ENCODE measurements at places on chromosomes 3 and 15.

DNA sequence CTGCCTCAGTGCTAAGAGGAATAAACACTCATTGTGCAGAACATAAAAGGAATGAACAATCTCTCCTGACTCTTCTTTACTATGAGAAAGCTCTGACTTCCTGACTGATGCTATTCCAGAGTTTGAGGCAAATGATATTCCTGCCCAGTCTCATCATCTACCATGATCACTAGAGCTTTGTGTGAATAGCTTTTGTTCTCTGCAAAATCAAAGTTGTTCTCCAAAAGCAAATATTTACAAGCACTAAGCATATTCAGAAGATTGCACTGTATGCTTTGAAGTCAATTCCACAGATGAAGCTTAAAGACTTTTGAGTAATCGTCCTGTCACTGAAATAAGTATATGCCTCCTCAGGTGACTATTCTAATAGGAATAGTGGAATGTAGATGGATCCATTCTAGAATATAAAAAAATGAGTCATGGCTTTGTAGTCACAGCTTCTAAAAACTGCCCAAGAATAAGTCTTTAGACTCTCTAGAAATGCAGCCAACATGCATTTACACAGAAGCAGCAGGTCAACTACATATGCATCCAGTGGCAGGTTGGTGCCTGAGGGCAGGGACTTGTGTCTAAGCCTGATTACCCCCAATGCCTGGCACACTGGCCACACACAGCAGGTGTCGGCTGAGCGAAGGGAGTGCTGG is 34.6 kb downstream of the TNFAIP8L3 start:
- DNase-seq: no peak

DNA sequence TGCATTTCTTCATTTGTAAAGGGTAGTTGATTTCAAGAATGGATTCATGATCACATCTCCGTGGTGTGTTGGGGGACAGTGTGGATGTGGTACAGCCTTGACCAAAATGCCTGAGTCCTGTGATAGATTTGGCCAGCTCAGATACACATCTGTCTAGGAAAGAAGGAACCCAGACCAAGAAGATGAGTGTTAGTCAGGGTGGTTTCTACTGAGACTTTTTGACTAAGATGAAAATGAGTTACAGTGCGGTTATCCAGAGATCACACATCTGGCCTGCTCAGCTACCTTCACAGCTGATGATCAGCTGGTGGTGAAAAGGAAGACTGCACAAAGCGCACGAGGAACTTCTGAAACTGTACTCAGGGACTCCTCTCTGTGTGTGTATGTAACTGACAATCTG is 68.0 kb downstream of the FNDC3B start:
- no peak for DNase-seq

- peak; percentile 74 for DNase-seq
Observed at GRCh38 chr15:71444866-71445590, 329.8 kb downstream of the THSD4 start.

DNA sequence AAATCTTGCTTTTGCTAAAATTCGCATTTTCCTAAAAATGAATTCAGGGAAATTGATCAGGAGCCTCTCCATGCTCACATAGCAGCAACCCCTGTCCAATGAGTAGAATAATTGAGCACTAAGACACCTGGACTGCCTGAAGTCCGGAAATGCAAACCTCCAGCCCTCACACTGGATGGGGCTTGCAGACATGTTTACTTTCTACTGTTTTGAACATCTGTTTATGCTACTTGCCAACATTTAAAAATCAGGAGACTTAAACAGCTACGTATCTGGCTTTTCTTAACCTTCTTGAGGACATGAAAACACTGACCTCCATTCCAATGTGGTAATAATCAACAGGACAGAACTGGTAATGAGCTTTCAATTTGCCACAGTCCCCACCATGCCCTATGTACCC is 184.4 kb downstream of the SHOX2 start:
- DNase-seq: no peak

GRCh38 chr3:168273036-168273435 is 177.3 kb upstream of the GOLIM4 start:
- DNase-seq: no peak

- DNase-seq: no peak
Observed at GRCh38 chr15:76974456-76975036, 20.4 kb upstream of the PSTPIP1 start.

- no peak for DNase-seq
Observed at GRCh38 chr15:25770618-25771337, 92.3 kb downstream of the ATP10A start.

DNA sequence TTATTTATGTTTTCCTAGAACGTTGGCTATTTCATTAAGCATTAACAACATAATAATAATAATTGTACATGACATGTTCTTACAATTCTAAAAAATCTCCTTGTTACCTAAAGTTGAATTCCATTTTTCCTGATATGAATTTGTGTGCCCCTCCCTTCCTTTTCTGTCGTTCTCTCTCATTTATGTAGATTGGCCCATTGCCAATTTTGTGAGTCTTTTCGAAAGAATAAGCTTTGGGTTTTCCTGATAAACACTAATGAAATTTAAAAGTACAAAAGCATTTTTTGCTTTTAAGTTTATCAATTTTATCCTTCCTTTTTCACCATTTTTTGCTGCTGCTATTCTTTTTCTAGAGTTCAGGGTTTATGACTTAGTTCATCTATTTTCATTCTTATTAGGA is 44.9 kb downstream of the PRR23E start:
- no peak for DNase-seq

DNA sequence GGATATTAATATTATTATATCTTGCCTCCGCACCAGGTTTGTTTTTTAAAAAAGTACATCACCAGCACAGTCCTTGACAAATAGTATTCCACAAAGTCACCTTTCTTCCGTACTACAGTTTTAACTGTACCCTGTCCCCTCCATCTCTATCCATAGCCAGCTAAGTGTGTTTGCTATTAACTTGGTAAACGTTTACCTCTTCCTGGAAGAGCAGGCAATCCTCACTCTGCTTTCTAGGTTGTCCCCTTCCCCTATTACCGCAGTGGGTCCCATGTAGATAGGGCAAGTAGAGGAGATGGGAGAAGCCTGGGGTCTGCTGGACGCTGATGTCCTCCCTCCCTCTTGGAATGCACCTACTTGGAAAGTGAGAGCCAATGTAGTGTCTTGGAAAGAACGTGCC is 83.9 kb upstream of the ETV5 start:
- DNase-seq: no peak

- DNase-seq: no peak
Observed at GRCh38 chr15:99980752-99981151, 247.5 kb upstream of the LYSMD4 start.

DNA sequence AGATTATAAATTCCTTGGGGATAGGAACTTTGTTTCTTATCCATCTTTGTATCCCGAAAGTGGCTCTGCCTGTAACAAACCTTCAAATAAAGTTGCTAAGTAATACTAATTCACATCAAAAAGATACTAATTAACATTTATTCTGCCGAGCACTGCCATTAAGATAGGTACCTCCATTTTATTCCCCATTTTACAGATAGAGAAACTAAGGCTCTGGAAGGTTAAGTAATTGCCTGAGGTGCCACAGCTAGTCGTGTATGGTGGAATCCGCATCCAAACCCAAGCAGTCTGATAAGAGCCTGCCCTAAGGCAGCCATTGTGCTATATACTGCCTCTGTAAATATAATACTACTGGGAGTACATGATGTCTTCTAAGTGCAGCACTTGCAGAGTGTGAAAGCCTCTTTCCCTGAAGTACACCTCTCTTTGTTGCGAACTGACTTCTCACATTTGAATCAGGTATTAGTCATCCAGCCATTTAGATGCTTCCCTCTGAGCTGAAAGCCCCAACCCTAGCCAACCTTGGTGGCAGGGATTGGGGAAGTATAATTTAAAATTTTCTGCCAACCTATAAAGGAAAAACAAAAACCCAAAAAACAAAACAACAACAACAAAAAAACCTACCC is 78.5 kb upstream of the CHD2 start:
- DNase-seq: no peak

- DNase-seq: no peak
Observed at GRCh38 chr3:196969660-196970546, 1.3 kb upstream of the PIGZ start.

DNA sequence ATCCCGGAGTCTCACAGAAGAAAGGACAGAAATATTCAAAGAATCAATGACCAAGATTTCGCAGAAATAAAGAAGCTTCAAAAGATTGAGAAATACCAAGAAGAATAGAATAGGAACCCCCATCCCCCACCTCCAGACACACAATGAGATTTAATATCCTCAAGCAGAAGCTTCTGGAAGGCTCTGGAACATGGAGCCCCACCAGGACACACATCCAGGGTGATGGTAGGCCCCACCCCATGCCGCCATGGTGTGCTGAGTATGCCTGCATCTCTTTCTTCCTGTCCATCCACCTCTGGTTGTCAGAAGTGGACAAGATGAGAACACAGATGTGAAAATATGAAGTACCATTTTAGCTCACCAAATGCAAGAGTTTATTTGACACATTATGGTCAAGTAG is 19.3 kb downstream of the PRR23E start:
- DNase-seq: no peak

DNA sequence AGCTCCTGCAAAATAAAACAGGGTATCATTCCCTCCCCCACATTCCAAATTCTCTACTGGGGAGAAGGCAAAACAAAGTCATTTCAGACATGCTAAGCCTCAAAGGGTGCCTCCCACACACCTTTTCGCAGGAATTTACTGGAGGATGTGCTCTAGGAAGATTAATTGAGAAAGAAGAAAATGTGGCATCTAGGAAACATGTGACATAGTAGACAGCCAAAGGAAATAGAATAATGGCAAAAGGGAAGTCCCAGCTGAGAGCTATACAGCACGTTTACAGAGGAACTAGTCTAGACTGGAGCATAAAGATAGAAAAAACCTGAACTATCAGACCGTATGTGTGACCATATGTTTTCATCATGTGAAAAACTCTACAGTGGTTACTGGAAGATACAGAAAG is 58.8 kb upstream of the MELTF start:
- no peak for DNase-seq

- DNase-seq: no peak
Observed at GRCh38 chr15:98146031-98146820, 185.7 kb downstream of the ARRDC4 start.

DNA sequence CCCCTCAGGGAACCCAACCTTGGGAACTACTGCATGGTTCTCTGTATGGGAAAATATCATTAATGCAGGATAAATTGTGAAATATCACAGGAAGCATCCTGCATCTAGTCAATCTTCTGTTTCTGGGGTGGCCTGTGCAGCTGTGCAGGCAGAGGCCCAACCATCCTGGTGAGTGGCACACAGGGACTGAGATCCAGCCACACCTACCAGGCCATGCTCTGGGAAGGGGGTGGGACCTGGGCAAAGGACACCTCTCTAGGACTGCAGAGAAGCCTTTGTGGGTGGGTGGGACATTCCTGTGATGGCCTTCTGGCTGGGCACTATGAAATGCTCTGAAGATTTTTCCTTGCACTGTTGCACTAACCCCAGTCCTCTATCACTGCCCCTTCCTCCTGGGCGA is 26.8 kb downstream of the CCRL2 start:
- no peak for DNase-seq

DNA sequence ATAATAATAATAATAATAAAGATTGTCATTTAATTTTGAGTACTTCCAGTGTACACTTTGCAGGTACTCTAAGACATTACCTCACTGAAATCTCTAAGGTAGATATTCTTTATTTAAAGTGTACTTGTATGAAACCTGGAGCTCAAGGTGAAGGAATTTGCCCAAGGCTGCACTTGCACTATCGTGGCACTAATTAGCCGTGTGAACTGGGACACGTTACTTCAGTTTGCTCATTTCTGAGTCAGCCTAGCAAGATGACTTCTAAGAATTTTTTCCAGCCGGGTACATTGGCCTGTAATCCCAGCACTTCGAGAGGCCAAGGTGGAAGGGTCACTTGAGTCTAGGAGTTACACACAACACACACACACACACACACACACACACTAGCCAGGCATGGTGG is 33.5 kb downstream of the MLH1 start:
- no peak for DNase-seq

- DNase-seq: no peak
Observed at GRCh38 chr3:83048556-83048955, 1287.1 kb upstream of the GBE1 start.

DNA sequence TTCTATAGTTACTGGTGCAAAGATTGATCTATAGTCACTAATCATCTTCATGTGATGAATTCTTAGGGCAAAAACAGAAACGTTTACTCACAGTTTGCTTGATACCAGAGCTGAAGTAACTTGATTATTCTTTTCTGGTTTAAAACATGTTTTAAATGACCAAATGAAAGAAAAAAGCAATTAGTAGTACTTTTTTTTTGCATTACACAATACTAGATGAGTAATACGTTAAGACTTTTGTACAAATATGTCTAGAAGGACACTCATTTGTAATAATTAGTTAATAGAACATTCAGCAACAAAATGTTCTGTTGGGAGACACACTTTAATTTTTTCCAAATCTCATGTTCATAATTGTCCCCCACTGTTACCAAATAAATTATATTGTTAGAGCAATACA is 523.2 kb downstream of the SOX2 start:
- DNase-seq: no peak

DNA sequence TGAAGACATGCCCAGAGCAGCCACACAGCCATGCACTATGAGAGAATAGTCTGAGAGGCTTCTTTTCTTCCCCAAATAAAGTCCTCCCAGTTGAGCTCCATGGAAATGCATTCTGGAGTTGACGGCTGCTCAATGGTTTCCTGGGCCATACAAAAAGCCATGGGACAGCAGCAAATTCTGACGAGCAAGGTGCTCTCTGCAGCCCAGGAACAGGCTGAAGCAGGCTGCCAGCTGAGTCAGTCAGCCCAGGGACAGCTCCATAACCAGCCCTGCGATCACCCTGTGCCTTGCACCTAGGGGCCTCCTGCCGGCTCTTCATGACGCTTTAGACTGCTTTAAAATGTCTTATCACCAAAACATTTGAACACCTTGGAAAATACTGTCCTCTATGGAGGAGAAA is 256.3 kb upstream of the CHRNA7 start:
- no peak for DNase-seq

GRCh38 chr3:15273227-15273626 is 59.2 kb downstream of the SH3BP5 start:
- DNase-seq: no peak

DNA sequence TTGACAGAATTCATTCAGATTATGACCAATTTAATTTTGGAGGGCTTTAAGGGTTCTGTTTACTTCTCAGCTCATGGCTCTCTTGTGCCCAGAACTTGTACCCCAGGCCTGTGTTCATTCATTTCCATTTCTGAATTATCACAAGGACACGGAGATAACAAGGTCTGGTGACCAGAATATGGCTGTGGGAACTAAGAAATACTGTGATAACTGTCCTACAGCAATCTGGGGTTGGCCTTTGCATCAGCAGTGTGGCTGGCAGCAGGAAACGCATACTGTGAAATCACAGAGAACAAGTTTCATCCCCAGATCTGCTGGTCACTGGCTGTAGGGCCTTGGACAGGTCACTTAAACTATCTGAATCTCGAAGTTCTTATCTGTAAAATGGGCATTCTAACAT is 41.8 kb upstream of the TPM1 start:
- DNase-seq: no peak

- no peak for DNase-seq
Observed at GRCh38 chr15:70583006-70583405, 180.4 kb downstream of the UACA start.

GRCh38 chr15:65066635-65067316 is 1.0 kb downstream of the RASL12 start:
- no peak for DNase-seq
